ENCODE measurements at places on chromosomes 16 and 17.
A peak's percentile ranks its signal among the peaks of the same experiment; 100 is the strongest.

GRCh38 chr17:34865716-34866115, 95.5 kb downstream of the CCT6B start:
- no peak for DNase-seq

GRCh38 chr16:69935278-69935711, 15.8 kb upstream of the CLEC18A start:
- no peak for DNase-seq

GRCh38 chr17:15918661-15919259, 26.2 kb upstream of the ADORA2B start:
- DNase-seq: no peak

DNA sequence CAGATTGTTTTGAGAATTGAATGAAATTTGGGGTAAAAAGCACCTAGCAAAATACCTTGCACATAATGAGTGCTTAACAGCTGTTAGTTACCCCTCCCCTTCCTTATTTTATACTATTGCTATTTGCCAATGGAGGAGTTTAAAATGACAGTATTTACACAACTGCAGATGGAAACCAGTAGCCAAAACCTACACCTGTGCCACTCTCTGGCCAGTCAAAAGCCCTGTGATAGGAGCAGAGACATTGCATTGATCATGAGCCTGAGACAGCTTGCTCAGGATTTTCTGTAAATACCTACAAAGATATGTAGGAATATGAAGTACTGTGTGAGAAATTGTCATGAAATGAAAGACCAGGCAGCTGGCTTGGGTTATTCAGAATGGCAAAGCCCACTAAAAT, 115.3 kb upstream of the HLF start:
- DNase-seq: no peak

DNA sequence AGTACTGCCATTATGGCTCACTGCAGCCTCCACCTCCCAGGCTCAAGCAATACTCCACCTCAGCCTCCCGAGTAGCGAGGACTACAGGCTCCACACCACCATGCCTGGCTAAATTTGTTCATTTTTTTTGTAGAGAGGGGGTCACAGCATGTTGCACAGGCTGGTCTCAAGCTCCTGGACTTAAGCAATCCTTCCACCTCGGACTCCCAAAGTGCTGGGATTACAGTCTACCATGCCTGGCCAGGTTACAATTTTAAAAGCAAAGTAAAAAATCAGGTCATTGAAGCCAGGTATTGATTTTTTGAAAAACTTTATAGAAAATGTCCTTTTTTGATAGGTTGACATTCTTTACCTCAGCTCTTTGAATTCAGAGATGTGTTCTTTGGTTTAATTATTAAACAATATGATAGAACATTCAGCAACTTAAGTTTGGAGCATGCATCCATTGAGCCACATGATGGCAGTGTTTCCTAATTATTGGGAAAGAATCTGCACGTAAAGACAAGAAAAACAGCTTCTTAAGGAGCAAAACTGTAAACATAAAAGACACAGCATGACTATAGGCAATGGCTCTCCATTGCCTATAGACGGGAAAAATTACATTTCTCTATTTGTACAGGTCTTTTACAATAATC, 1.7 kb upstream of the SLC16A11 start:
- no peak for DNase-seq

GRCh38 chr17:12547831-12548230, 117.9 kb upstream of the MYOCD start:
- no peak for DNase-seq

- DNase-seq: no peak
Measured at GRCh38 chr16:50745940-50746339, 4.1 kb downstream of the CYLD start.

- peak; percentile 38 for DNase-seq
Measured at GRCh38 chr17:44314869-44315661, 6.7 kb downstream of the RUNDC3A start.

GRCh38 chr17:73589363-73589980, 54.8 kb downstream of the SDK2 start:
- no peak for DNase-seq

DNA sequence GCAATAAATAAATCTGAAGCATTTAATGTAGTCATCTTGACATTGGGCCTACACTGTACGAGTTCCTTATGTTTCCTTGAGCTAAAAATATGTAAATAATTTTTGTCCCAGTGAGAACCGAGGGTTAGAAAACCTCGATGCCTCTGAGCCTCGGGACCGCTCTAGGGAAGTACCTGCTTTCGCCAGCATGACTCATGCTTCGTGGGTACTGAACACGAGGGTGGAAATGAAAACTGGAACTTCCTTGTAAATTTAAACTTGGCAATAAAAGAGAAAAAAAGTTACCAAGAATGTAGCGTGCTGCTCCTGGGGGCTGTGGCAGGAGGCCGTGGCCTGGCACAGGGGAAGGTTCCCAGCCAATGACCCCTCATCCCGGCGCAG, 74.1 kb downstream of the SOCS1 start:
- peak; percentile 45 for DNase-seq

DNA sequence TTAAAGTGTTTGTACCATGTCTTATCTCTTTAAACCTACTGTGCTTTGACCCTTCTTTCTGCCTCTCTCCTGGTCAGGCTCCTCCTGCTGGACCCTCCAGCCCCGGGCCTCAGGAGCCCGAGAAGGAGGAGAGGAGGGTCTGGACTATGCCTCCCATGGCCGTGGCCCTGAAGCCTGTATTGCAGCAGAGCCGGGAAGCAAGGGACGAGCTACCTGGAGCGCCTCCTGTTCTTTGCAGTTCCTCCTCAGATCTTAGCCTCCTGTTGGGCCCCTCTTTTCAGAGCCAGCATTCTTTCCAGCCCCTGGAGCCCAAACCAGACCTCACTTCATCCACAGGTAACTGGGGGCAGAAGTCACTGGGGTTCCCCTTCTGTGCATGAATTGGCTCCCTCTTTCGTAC, 13.6 kb downstream of the CNTROB start:
- DNase-seq: no peak

DNA sequence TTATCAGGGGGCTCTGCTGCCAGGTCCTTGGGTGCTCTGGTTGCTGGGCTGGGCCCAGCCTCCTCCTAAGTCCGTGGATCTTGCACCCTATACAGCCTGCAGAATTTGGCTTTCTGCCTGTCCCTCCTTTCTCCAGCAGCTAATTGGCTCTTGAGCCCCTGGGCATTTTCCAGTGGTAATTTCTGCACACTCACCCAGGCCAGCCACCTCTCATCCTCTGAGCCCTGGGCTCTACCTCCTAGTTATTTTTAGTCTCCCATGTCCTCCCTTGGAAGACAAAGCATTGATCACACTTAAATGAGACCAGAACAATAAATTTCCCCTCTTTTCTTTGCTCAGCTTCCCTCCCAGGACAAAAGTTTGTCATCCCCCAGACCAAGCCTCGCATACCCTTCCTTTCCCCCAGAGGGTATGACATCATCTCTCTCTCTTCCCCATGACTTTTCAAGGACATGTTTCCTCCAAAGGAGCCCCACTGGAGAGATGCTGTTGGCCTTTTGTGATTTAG, 38.1 kb downstream of the C17orf75 start:
- no peak for DNase-seq

DNA sequence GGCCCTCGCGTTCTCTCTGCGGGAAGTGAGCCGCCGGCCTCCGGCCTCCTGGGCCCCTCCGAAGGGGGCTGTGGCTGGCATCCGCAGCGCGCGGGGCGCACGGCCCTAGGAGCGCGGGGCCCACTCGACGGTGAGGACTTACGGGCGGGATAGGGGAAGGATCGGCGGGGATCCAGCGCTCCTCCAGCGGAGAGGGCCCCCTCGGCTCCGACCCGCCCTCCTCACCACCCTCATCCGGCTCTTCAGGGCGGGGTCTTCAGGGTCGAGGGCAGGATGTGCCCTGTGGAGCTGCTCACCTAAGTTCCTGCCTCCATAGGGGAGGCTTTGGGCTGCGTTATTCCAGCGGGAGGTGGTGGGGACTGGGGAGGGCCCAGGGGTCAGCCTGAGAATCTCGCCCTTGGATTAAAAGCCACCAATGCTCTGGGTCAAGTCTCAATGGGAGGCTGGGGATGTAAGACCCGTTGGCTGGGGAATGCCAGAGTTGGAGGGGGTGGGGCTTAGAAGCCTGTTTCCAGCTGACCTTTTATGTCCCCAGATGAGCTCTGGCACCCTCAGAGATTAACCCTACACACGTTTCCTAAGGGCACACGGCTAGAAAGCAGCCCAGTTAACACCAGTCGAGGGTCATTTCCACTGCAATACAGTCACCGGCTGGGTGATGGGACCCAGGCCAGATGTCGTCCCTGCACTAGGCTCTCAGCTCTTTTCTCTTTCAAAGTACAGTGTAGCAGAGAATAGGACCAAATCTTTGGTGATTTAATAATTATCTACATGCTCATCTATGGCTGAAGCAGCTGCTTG, 13.4 kb downstream of the TBX2 start:
- DNase-seq: no peak

- no peak for DNase-seq
Measured at GRCh38 chr17:60559995-60560859, 34.2 kb upstream of the APPBP2 start.

DNA sequence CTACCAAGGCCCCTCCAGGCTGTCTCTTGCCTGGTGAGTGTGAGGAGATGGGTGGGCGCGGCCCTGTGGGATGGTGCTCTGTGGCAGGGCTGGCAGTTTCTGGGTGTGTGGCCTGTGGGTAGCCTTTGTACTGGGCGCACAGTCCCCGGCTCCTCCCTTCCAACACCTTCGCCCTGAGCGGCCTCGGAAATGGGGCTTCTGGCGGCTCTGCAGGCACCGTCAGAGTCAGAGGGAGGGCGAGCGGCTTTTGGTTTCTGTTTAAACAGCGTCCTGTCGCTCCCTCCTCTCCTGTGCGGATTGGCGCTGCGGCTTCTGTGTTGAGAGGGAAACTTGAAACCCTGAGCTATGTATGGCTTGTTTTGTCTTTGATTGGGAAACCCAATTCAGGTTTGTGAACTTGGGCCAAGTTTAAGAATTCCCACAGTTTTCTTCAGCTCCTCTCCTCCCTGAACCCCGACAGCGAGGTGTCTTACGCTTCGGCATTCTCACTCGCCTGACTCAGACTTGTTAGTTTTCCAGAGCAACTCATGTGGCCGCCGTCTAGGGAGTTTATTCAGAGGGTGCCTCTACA, 8.3 kb upstream of the ZNF750 start:
- no peak for DNase-seq

- no peak for DNase-seq
Measured at GRCh38 chr16:78199325-78200022, 100.0 kb downstream of the WWOX start.

DNA sequence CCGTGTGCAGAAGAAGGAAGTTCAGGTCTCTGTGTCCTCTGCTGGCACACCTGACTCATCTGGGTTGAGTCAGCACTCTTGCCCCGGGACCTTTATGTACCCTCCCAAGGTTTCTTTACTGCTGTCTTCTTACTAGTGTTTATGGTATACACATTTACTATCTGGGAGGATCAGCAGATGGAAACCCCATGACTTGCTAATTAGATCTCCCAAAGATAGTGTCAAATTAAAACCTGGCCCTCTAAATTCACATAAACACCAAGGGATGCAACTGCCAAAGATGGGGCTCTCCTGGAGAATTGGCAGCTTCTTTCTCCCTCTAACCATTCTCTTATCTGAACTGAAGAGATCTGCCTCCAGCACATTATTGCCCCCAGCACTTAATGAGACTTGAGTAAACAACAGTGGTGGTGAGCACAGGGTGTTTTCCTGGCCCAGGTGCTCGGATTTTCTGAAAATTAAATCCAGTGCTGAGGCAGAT, 718.1 kb upstream of the SOX9 start:
- DNase-seq: no peak

GRCh38 chr17:67833946-67834631, 8.8 kb downstream of the BPTF start:
- no peak for DNase-seq

- DNase-seq: no peak
Measured at GRCh38 chr17:66971264-66971663, 6.8 kb downstream of the CACNG4 start.

DNA sequence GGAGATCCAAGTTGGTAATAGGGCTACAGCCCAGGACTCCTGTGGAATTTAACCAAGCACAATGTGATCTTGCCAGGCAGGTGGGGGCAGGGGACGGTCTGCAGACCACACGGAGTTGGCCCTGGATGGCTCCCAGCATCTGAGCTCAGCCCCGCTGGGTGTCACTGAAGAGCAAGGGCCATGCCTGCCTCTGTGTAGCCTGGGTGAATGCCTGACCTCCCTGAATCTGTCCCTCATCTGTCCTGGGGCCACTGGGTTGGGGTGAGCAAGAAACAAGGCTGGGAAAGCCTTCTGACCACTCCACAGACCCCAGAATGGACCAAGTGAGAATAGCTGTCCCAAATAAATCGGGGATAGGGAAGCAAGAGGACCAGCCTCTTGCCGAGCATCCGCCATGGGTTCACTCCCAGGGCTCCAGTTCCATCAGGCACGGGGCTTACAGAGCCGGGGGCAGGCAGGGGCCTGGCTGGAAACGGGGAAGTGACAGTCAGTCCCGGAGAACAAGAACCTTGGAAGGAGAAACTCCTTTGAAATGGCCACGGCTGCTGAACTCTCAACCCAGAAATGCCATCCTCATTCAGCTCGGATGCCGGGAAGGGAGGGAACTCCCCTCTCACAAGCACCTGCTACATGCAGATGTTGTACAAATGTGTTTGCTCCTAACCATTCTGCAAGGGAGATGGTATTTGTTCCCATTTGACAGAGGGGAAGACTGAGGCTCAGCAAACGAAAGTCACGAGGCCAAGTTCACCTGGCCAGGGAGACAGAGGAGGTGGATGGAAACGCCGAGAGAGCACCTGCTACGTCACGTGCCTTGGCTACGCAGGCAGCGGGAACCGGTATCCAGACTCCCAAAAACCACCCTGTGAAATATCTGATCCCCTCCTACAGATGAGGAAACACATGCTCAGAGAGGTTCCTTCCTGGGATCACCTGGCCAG, 50.0 kb downstream of the RMI2 start:
- no peak for DNase-seq

DNA sequence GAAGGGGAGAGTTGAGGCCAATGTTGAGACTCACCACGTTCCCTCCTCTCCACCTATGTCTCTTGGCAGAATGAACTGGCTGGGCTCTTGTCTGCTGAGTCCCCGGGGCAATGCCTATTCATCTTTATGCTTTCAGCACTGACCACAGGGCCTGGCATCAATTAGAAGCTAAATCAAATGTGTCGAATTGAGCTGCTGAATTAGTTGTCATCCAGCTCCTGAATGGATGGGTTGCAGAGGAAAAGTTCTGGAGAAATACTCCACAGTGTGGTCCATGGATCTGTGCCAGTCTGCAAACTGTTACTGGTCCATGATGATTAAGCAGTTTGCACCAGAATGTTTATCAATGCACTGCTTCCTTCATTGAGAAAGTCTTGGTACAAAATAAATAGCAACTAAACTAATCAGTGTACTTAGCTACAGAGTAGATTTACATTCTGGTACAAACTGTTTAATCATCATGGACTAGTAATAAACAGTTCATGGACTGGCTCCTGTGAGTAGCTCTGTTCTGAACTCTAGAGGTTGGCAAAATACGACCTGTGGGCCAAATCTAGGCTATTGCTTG, 4.6 kb downstream of the CNGB1 start:
- DNase-seq: no peak
